ENCODE measurements at places on chromosomes 13 and 19.

DNA sequence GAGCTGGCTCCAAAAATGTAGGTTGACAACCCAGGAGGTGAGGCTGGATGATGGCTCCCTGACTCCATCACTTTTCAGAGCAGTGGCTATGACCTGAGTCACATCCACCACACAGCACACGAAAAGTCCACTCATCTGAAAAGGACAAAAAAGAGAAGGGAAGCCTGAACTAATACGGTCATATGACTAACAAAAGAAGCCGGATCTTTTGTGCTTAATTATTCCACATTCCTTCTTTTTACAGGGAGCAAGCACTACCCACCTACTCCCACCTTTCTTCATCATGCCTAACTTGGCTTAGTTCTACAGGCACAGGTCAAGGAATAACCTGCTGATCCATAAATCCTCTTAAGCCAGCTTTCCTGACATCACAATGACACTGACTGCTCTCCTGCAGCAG is 601.3 kb upstream of the MIR17HG start:
- no peak for DNase-seq

- no peak for DNase-seq
Measured at GRCh38 chr13:106381091-106381490, 154.4 kb downstream of the EFNB2 start.

DNA sequence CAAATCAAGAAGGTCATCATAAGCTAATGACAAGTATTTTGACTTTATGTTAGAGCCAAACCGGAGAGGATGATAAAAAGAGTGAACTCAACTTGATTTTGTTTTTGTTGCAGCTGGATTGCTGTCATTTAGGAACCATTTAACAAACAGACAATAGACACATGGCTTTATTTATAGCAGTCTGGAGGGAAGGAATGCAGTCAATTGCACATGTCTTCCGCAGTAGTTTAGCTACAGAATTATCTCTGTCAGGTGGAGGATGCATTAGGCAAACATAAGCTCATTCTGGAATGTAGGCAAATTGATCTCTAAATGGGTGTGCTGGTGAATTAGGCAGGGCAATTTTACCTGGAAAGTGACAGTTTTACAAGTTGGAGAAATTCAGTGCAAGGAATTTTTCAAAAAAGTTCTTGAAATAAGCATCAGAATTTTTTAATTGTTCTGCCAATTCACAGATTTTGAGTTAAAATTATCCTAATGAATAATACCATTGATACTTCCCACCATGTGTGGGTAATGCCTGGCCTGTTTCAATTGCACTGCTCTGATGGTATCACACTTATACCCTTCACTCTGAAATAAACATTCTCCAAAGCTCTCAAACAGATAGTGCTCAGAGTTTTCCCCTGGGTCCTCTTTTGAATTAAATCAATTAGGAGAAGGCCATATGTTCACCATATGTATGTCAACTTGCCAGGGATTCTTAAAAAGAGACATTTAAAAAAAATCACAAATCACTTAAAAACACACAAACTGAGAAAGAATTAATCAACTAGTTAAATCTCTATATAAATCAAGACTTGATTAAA is 318.3 kb downstream of the NDFIP2 start:
- DNase-seq, result no peak

GRCh38 chr19:31223740-31224534 is 125.3 kb downstream of the TSHZ3 start:
- DNase-seq, result no peak

- DNase-seq, result no peak
Measured at GRCh38 chr13:87887459-87888123, 216.4 kb downstream of the SLITRK5 start.

GRCh38 chr13:80524447-80525215 is 183.7 kb upstream of the SPRY2 start:
- no peak for DNase-seq

GRCh38 chr13:103862525-103862924 is 796.3 kb upstream of the SLC10A2 start:
- DNase-seq, result no peak

GRCh38 chr19:12778017-12778904 is 2.9 kb upstream of the HOOK2 start:
- peak; percentile 88 for DNase-seq

DNA sequence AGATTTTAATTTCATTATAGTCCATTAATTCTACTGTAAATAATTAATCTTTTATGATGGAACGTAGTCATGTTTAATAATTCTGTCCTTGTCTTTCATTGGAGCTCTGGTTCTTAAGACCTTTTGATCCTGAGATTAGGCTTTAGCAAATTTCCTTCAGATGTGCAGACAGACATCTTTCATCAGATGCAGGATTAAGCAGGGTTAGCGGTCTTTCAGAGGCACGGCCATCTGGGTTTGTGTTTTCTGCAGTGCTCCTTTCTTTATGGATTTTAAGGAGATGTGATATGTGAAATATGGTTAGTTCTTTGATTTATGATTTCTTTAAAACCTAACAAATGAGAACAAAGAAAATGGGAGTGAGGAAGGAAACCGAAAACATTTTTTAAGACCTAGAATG is 643.9 kb upstream of the SGCG start:
- no peak for DNase-seq

GRCh38 chr13:19864746-19865309 is 1.4 kb upstream of the ZMYM5 start:
- DNase-seq, result peak; percentile 68

DNA sequence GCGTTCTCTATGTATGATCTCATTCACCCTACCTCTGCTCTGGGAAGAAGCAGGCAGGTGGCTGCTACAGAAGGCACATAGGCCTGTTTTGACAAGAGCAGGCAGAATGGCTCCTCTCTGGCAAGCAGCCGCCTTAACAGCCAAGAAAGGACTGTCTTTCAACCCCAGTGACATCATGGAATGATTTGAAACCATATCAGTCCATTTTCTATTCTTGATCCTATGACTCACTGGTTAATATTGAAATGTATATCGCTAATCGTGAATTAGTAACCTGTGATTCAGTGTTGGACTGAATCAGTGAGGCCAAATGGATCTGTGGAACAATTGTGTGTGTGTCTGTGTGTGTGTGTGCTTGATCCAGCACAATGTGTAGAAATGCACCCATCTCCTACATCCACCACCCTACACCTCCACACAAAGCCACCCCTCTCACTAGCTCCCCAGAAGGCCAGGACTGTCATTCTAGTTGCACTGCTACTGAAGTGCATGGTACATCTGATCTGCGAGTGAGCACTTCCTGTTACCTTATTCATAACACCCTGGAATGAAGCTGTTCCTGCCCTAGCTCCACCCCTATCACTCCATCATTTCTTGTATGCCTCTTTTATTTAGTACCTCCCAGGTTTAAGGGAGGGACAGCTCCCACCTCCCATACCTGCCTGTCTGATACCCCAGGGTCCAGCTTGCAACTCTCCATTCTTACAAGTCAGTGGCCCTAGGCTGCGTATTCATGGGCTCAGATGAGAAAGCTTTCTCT is 460.0 kb downstream of the FOXO1 start:
- no peak for DNase-seq

GRCh38 chr13:73833325-73834070 is 300.7 kb downstream of the KLF12 start:
- no peak for DNase-seq

DNA sequence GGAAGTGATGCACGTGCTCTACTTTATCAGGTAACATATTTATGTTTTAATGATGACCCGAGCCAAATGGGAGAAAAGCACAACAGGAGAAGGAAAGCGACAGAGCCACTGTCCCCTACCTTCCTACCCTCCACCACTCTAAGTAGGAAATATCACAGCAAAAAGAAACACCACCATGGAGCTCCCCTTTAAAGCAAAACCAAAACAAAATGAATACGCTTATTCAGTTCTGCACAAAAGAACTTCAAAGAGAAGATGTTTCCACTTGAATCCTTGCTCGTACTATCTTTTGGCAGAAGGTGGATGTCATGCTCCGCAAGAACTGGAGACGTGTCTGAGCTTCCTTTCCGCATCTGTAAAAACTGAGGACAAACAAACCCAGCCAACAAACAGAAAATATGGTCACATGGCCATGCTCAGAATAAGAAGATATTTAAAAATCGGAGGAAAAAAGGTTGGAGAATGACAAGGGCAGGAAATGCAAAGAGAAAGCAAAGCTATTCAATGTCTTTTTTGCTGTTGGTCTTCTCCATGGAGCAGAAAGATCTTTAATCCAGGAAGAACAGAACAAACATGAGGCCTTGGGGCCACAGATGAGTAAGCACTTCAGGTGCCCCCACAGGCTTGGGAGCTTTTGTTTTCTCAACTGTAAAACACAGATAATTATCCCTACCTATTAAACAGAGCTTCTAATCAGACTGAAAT is 19.5 kb downstream of the N4BP2L1 start:
- no peak for DNase-seq

- no peak for DNase-seq
Measured at GRCh38 chr19:28920269-28921066, 292.5 kb downstream of the UQCRFS1 start.

GRCh38 chr13:109361562-109362289 is 424.7 kb downstream of the IRS2 start:
- DNase-seq, result no peak

- DNase-seq, result peak; percentile 20
Measured at GRCh38 chr19:31262725-31263191, 86.5 kb downstream of the TSHZ3 start.

DNA sequence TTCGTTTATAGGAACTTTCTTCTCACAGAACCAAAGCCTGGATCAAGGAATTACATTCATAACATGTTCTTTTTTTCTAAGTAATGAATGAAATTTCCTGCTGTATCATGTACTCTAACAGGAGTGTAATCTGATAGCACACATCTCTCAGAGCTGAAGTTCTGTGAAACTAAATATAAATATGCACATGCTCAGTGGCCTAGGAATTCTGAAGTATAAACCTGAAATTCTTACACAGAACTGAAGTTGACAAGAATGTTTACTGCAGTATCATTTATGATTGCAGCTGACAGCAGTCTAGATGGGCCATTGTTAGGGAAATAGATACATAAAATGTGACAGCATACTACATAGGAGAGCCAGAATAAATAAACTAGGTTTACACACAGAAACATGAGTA is 54.5 kb downstream of the USP12 start:
- no peak for DNase-seq

GRCh38 chr13:78228211-78228610 is 309.6 kb upstream of the EDNRB start:
- DNase-seq, result no peak

- no peak for DNase-seq
Measured at GRCh38 chr19:47614021-47614295, 5.0 kb downstream of the BICRA start.

DNA sequence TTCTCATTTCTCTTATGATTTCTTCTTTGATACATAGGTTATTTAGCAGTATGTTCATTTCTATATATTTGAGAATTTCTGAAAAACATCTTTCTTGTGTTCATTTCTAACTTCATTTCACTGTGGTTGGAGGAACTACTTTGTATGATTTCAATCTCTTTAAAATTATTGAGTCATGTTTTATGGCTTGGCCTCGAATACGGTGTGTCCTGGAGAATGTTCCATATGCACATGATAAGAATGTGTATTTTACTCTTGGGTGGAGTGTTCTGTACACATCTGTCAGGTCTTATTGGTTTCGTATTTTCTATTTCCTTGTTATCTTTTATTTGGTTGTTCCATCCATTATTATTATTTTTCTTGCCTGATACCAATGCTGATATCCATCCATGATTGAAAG is 22.9 kb downstream of the DNM2 start:
- no peak for DNase-seq

DNA sequence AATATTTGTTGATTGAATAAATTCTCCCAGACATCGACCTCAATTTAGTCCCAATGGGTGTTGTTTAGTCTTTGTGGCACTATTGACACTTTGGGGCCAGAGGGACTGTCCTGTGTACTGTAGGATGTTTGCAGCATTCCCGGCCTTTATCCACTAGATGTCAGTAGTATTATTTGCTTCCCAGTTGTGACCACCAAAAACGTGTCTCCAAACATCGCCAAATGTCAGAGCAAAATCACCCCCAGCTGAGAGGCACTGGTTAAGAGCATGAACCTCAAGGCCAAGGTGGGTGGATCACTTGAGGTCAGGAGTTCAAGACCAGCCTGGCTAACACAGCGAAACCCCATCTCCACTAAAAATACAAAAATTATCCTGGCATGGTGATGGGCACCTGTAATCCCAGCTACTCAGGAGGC is 15.4 kb downstream of the NLRP12 start:
- DNase-seq, result no peak

DNA sequence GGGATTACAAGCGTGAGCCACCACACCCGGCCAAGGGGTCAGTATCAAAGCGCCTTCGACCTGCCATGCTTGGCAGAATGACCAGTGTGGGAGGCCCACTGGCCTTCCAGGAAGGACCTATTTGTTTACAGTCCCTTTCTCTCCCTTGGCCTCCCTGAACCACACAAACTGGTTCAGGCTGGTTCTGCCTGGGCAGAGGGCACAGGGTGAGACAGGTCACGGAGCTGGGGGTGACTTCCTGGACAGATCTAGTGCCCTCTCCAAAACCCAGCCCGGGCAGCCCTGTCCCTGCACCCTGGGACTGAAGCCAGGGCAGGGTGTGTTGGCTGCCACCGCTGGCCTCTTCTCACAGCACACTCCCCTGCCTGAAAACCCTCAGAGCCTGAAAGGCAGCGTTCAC is 11.3 kb downstream of the PLEKHF1 start:
- peak; percentile 63 for DNase-seq

- no peak for DNase-seq
Measured at GRCh38 chr13:25180775-25181537, 8.9 kb upstream of the AMER2 start.

DNA sequence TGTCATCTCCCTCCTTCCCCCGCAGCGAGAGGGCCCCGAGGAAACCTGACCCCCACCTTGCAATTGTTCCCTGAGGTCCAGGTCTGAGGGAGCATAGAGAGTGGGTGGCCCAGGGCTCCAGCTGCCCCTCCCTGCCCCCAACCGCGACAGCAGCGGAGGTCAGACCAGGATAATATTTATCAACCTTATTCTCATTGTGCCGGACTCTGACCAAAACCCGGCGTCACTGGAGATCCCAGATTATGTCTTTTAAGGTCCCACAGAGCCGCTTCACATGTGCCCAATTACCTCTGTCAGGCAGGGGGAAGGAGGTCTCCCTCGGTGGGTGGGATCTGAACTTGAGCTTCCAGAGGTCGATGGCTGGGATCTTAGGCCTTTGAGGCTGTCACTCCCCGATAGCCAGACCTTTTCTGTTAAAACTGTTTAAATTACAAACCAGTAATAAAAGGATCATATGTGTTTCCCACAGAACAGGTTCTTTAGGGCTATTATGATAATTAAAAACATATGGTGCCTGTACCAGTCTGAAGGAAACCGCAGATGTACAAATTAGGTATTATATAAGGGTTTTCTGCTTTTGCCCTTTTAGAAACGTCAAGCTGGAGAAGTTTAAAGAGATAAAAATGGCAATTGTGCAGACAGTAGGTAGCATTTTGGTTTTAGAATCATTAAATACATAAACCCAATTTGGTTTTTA is 195.5 kb downstream of the ZNF536 start:
- peak; percentile 13 for DNase-seq
